ENCODE measurements at places on chromosomes 1 and 21.

GRCh38 chr1:176959191-176959820, 205.2 kb downstream of the ASTN1 start:
- no peak for DNase-seq

GRCh38 chr1:167825419-167826079, 88.4 kb downstream of the ADCY10 start:
- DNase-seq = no peak

DNA sequence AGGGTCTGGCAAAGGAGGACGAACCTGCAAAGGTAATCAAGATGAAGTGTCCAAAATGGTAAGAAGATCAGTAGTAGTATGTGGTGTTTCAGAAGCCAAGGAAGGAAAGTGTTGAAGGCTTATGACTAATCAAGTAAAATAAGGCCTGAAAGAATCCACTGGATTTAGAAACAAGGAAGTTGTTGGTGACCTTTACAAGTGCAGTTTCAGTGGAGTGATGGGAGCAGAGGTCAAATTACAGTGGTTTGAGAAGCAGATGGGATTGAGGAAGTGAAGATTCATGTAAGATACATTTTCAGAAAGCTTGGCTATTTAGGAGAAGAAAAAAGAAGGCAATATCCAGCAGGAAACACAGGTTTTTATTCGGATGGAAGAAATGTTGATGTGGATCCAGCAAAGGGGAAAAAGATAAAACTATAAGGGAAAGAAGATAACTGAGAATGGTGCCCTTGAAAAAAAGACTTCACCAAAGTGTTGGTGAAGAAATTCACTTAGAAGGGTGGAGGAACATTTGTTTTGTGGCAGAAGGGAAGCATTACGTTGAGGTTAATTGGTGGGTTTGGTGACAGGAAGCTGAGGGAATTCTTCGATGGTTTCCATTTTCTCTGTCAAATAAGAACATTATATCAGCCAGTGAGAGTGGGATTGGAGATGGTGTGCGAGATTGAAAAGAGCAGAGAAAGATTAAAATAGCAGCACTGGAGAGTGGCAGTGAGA, 2.1 kb downstream of the ARMH1 start:
- no peak for DNase-seq

DNA sequence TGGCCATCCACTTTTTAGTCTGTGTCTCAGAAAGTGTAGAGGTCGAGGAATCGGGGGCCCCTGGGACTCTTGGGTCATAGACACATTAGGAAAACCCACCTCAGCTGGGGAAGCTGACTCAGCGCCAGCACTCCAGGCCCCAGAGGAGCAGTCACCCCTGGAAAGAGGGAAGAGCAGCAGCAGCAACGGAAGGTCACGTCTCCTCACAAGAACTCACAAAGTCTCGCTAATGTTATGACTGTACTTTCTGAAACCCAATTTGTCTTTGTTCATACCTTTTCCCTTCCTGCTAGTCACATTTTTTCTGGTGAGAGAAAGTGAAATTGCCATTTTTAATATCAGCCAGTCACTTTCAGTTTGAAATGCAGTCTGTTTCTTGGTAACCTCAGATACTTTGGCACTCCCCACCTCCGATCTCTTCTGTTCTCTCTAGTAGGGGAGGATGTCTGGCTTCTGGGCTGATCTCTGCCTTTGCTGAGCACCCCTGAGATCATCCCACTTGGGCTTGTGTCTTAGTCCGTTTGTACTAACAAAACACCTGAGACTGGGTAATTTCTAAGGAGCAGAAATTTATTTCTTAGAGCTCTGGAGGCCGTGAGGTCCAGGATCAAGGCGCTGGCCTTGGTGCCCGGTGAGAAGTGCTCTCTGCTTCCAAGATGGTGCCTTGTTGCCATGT, 6.0 kb upstream of the NLRP3 start:
- no peak for DNase-seq

DNA sequence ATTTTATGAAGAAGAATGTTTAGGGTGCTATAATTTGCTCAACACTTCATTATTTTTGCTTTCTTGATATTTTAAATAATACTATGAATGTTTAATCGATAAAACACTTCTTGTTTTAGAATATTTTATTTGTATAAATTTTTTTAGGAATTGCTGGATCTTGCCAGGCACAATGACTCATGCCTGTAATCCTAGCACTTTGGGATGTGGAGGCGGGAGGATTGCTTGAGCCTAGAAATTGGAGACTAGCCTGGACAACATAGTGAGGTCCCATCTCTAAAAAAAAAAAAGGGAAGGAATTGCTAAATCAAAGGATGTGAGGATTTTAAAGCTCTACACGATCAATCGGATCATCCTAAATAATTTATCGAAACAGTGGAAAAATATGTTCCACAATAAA, 17.6 kb downstream of the RNF11 start:
- DNase-seq = no peak

GRCh38 chr1:77333501-77333900, 51.7 kb downstream of the AK5 start:
- DNase-seq = no peak

DNA sequence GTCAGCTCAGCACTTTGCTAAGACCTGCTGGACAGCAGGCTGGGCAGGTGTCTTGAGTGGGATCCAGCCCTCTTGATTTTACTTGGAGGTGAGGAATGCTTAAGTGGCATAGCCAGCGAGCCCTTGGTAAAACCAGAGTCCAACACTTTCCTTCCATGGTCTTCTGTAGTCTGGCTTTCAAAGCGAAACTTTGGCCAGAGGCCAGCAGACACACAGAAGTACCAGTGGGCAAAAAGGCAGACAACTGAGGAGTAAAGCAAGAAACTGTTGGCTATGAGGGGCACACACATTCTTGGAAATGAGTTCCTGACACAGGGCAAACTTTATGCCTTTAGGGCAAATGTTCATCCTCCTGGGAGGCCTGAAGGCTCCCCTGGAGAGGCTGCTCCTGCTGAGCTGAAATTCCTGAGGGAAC, 281.0 kb upstream of the POU3F1 start:
- DNase-seq = no peak

- no peak for DNase-seq
Observed at GRCh38 chr1:44283524-44284173, 70.4 kb downstream of the DMAP1 start.

GRCh38 chr1:209368864-209369598, 214.5 kb upstream of the CAMK1G start:
- no peak for DNase-seq

GRCh38 chr1:87106144-87106543, 191.7 kb downstream of the HS2ST1 start:
- DNase-seq = no peak

- DNase-seq = no peak
Observed at GRCh38 chr21:36021251-36021837, 39.0 kb downstream of the SETD4 start.

GRCh38 chr1:163039707-163040093, 29.5 kb upstream of the RGS4 start:
- no peak for DNase-seq

GRCh38 chr1:58932859-58933598, 149.2 kb upstream of the JUN start:
- DNase-seq = no peak

GRCh38 chr1:119626011-119626545, 22.0 kb downstream of the ZNF697 start:
- DNase-seq = no peak

DNA sequence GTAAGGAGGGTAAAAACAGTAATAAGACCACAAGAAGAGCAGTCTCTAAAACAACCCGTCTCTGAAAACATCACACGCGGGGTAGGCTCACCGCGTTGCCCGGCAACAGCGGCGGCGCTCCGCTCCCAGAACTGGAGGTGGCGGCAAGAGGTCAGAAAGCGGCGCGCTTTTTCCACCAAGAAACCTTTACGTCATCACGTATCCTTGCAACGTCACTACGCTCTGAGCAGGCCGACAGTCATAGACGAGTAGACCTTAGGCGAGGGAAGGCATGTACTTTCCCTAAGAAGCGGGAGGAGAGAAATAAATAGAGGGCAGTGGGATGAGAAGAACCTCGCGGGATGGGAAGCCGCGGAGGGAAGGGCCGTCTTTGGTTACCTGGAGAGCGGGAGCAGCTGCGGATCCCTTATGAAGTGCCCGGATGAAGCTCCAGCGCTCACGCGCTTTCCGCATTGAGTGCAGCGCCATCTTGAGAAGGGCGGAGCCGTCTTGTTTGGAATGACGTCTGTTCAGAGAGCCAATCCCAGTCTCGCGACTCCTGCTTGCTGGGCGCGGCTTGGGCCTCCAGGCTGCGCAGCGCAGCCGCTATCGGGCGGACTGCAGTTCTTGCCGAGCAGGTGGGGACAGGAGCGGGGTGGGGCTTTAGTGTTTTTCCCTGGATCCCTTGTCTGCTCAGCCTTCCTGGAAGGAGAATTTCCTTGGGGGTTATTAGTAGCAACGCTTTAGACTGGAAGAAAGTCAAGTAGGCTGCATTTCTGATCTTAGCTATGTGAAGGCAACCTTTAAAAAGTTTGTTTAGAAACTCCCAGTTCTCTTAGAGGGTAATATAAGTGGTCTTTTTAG, at the start of gene WARS2:
TSS of gene WARS2 (minus strand) at position 477 of the 843 bp plus-strand sequence. CDS start at position 468, 9 bp downstream.
- peak; percentile 87 for DNase-seq

DNA sequence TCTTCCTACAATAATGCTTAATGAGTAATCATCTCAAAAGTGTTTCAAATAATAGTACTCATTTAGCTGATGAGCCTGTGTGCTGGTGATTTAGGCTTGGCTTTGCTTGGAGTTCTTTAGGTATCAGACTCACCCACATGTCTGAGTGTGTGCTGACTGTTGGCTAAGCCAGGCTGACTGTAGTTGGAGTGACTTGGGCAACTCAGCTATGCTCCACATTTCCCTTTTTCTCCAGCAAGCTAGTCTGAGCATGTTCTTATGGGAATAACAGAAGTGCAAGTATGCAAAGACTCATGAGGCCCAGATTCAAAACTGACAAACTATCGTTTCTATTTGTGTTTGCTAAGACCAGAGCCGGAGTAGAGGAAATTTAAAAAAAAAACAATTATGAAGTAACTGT, 99.0 kb upstream of the ADGRL4 start:
- DNase-seq = no peak

- DNase-seq = no peak
Observed at GRCh38 chr1:183198463-183198862, 12.4 kb downstream of the LAMC2 start.

GRCh38 chr1:98205291-98206017, 284.6 kb upstream of the DPYD start:
- DNase-seq = no peak

- no peak for DNase-seq
Observed at GRCh38 chr1:90048043-90048442, 53.1 kb downstream of the ZNF326 start.

GRCh38 chr1:19661721-19662228, 2.9 kb upstream of the HTR6 start:
- DNase-seq = no peak
